ENCODE measurements at places on chromosomes 2 and 18.

DNA sequence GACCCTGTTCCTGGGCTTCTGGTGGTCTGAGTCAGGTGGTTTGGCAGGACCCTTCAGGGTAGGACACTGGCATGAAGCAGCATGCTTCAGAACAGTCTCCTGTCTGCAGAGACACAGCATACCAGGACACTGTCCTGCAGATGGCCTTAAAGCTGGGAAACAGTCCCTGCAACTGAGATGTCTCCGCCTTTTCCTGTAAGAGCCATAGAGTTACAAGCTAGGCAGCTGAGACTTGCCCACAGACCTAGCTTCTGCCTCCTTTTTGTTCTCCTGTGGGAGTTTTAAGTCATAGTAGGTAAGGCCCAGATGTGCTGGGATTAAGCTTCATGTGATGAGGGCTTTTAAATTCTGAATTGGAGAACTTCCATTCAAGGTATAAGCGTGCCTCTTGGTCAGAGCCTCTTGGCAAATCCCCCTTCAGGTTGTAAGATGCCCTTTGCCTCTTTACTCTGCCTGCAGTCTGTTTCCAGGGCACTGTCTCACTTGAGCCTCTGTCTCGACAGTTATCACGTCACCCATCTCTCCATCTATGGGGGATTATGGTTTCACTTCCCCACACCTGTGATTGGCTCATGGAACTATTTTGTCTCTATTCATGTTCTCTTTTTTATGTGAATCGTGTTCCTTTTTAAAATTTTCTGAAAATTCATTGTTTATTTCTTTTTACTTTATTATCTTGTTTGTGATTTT is 51.8 kb downstream of the COA5 start:
- DNase-seq, result no peak

- no peak for DNase-seq
Observed at GRCh38 chr2:142042536-142043199, 88.1 kb downstream of the LRP1B start.

DNA sequence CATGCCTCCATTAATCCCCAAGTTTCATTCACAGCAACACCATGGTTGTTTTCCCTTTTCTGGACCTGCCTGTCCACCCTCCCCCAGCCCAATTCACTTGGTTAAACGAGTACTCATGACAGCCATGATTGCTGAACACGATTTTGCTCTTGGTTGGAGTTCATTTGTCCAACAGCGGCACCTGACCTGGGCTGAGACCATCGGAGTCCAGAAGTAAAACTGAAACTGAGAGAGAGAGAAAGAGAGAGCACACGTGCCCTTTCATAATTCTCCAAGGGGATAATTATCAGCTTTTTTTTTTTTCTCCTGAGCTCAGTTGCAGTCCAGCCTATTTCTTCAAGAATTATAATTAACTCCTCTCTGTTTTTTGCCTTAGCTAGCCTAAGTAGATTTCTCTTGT is 13.7 kb upstream of the KIF5C start:
- DNase-seq, result peak; percentile 68

- no peak for DNase-seq
Observed at GRCh38 chr2:179751163-179751809, 110.1 kb downstream of the ZNF385B start.

DNA sequence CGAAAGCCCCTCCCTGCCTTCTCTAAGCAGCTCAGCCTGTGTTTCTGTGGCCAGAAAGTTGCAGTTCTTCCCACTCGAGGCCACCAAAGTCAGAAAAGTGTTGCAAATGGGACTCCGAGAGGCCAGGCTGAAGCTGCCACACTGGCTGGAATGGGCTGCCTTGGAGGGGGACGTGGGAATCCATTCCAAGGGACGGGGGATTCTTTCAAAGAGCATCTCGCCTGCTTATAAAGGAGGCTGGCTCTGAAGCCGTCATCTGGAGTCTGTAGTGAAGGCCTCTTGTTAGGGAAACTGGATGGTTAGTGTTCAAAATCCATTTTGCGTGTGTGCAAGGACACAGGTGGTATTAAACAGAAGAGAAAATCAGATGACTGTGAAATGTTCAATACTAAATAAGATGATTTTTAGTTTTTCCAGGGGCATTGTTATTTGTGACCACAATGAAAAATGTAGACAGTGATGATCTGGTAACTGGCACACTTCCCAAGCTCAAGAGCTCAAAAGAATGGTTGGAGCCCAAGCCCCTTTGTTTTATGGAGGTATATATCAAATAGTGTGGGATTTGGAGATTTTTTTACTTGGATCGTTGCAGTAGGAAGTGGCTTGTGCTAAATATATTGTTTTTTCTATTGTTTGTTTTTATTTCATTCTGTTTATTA is 782 bp downstream of the FAM228B start:
- peak; percentile 39 for DNase-seq

GRCh38 chr2:37464067-37464466 is 119.6 kb downstream of the QPCT start:
- DNase-seq, result no peak

GRCh38 chr2:36507408-36507812 is 90.6 kb downstream of the FEZ2 start:
- DNase-seq, result peak; percentile 50

DNA sequence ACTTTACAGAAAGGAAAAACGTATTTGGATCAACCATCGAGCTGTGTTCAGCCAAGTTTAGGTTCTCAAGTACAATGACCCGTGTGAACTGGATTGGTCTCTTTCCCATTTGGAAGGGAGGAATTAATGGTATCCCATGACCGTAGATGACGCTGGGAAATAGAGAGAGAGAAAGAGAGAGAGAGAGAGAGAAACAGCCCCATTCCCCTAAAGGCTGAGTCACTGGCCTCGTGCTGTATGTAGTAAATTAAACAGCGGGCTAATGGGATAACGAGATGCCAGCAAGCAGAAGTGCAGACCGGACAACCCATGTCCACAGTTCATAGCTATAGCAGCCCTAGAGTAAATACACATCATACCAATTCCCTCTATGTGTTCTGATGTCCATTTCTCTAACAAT is 99.6 kb downstream of the BCL11A start:
- DNase-seq, result no peak

- DNase-seq, result no peak
Observed at GRCh38 chr2:8676191-8676920, 5.5 kb upstream of the ID2 start.

GRCh38 chr18:67778016-67778415 is 261.5 kb upstream of the DSEL start:
- no peak for DNase-seq

DNA sequence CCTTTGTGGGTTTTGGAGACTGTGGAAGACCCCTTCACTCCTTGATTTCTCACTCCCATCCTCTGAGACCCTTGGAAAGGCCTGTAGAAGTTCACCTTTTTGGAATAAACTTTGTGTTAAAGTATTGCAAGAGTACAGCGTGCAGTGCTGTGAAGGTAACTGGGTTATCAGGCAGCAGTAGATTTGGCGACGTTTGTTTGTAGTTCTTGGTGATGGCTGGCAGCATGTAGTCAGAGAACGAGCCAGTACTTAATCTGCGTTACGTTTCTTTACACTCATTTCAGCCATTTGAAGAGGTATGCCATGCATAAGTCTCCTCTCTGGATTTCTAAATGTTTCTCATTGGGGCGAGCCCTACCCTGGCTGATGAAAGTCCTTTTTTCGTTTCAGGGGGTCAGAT is 64.6 kb downstream of the TSHZ1 start:
- DNase-seq, result no peak

DNA sequence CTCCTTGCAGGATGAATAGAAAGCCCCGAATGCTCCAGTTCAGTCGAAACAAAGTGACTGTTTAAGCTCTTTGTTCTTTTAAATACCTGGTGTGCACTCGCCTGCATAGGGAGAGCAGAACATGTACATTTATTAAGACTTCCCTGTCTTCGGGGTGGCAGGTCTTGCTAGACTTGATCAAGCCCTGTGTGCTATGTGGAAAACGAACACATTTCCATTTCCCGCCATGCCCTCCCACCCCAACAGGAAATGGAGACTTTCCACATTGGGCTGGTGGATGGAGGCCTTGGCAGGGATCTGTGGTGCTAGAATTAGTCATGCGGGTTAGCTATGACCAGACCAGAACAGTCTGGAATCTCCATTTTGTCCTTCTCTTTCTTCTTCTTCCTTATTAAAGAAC is 321.0 kb upstream of the THSD7B start:
- DNase-seq, result no peak

All from NCI-H2029 treated with DMSO at 0.1 percent for 48 hours (cell line).